Activated CD4-positive, CD25-positive, alpha-beta regulatory T cell (primary cell): ENCODE measurements at places on chromosomes 7 and 10.

DNA sequence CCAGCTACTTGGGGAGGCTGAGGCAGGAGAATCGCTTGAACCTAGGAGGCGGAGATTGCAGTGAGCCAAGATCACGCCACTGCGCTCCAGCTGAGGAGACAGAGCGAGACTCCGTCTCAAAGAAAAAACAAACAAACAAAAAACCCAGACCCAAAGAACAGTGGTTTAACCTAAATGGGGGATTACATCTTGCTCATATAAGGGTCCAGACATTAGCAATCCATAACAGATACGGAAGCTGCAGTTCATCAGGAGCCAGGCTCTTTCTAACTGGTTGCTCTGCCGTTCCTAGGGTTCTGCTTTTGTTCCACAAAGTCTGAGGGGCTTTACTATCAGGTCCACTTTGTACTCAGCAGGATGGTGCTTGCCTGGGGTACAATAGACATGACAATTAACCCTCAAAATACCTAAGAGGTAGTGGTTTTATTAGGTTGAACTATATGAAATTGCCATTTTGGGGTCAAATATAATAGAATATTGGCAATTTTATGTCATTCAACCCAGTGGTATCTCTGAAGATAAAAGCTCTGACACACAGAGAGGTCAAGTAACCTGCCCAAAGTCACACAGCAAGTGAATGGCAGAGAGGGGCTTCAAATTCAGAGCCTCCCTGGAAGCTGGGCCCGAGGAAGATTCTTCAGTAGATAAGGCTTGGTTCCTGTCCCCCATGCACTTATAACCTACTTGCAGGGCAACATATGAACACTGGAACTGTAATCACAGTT, 21.3 kb downstream of the NYAP1 start:
- no peak for DNase-seq

- DNase-seq, result no peak
Observed at GRCh38 chr7:1539882-1540775, 9.6 kb downstream of the MAFK start.

DNA sequence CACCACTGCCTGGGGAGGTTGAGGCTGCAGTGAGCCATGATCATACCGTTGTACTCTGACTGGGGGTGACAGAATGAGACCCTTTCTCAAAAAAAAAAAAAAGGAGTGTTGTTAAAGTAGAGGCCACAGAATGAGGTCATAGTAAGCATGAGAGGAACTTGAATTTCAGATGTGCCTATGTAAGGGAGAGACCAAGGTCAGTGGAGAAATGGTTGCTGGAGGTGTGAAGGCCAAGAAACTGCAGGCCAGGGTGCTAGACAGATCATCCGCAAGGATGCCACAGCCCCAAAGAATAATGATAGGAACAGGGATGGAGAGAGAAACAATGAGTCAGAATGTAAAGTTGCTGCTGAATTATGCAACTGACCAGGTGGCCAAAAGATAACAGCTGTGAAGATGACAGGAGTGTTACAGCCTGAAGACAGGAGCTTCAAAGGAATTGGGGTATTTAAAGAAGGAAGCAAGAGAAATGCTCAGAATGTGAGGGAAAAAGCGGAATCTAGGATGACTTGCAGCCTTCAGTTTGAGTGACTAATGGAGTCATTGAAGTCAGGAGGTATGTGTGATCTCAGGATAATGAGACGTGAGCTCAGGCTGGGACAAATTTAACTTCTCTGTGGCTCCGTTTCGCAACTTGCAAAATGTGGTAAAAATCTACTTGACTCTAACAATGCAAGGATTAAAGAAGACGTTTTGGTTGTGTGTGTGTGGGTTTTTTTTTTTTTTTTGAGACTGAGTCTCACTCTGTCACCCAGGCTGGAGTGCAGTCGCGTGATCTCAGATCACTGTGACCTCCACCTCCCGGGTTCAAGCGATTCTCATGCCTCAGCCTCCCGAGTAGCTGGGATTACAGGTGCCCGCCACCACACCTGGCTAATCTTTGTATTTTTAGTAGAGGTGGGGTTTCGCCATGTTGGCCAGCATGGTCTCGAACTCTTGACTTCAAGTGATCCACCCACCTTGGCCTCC, 22.2 kb downstream of the TYW1B start:
- no peak for DNase-seq

DNA sequence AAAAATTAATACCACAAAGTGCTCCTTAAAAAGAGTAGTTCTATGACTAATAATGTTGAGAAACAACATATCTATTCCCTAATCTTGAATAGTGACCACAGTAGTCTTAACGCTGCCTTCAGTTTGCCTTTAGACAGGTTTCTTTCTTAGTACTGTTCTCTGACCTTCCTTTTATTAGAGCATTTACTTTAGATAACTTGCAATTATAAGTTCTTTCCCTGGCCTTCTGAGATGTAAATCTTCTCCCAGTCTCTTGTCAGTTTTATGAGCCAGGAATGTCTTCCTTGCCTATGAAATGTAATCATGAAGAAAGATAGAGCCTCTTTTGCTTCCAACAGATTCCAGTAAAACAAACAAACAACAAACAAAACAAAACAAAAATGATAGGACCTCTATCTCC, 1119.8 kb upstream of the LRRTM3 start:
- DNase-seq, result no peak

GRCh38 chr10:128518000-128518399, 391.8 kb upstream of the MKI67 start:
- no peak for DNase-seq

DNA sequence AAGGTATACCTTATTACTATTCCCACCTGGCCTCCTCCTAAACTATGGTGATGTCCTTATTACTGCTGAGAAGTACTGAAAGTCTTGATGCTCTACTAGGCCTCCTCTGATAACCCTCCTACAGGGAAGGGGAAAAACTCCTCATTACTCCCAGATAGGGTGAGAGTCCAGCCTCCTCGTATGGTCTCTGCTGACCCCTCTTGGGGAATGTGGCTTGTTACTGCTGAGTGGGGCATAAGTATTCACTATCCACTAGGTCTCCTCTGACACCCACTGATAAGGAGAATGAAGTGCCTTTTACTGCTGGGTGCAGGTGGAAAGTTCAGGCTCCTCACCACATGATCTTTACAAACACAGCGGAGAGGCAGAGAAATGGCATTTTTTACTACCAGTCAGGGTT, 222.9 kb downstream of the CHRM2 start:
- DNase-seq, result no peak

- DNase-seq, result no peak
Observed at GRCh38 chr7:55570939-55571338, 1.4 kb downstream of the VOPP1 start.

- no peak for DNase-seq
Observed at GRCh38 chr7:42722198-42722597, 189.7 kb downstream of the C7orf25 start.

DNA sequence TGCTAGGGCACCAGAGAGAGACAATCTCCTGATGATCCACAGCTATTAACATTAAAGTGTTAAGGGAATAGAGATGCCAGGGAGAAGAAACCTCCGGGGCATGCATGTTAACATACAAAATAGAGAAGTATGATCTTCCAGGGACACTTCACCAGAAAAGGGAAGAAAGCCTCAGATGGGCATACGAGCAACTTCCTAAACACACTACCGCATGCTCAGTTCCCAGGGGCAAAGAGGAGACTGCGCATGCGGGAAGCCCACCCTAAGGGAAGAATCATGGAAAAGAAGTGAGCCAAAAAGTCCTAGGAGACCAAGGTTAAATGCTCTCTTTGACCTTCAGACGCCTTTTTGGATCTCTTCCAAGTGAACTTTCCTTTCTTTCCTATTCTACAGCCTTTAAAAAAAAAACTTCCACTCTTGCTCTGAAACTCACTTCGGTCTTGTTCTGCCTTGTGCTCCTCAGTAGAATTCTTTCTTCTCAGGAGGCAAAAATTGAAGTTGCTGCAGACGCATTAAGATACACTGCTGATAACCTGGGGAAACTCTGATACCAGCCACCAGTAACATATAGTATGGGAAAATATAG, 1211.3 kb downstream of the REEP3 start:
- DNase-seq, result no peak

- DNase-seq, result no peak
Observed at GRCh38 chr10:110076559-110077318, 69.0 kb downstream of the ADD3 start.

DNA sequence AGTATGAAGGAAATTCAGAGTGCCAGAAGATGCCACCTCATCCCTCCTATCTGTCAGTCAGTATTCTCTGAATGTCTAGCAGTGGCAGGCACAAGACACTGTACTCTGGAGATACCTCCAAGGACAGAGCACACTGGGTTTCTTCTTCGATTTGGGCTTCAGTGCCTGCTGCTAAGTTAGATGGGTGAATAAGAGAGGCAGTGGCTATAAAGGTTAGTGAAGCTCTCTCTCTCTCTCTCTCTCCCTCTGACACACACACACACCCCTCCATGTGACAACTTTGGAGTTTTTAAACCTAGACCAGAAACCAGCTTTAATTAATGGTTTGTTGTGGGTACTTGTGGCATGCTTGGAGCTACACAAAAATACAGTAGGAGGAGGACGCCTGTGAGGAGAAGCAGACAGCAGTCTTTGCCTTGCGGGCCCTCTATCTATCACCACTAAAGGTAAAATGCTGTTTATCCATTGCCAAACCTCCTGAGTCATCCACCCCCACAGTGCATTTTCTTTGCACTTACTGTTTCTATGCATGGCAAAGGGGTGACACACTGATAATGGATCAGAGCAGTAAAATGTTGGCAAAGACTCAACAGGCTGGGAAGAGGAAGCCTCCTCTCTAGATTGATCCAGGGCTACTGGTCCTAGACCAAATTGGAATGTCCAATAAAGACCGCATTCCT, 102.5 kb downstream of the TRIL start:
- no peak for DNase-seq

- DNase-seq, result no peak
Observed at GRCh38 chr10:17220652-17221100, 7.4 kb upstream of the VIM start.

- no peak for DNase-seq
Observed at GRCh38 chr10:129078346-129078745, 388.7 kb upstream of the MGMT start.

- DNase-seq, result peak; percentile 76
Observed at GRCh38 chr10:110414548-110415309, 83.0 kb upstream of the DUSP5 start.

GRCh38 chr7:7138897-7139296, 43.4 kb upstream of the C1GALT1 start:
- no peak for DNase-seq
